ENCODE measurements at places on chromosomes 2 and 18.

GRCh38 chr2:14136030-14136429 lies 496.5 kb upstream of the LRATD1 start:
- DNase-seq, result no peak

- no peak for DNase-seq
These were observed 237.3 kb downstream of the GALR1 start for GRCh38 chr18:77486985-77487384.

GRCh38 chr2:67616749-67617148 lies 219.6 kb downstream of the ETAA1 start:
- DNase-seq, result peak; percentile 74

DNA sequence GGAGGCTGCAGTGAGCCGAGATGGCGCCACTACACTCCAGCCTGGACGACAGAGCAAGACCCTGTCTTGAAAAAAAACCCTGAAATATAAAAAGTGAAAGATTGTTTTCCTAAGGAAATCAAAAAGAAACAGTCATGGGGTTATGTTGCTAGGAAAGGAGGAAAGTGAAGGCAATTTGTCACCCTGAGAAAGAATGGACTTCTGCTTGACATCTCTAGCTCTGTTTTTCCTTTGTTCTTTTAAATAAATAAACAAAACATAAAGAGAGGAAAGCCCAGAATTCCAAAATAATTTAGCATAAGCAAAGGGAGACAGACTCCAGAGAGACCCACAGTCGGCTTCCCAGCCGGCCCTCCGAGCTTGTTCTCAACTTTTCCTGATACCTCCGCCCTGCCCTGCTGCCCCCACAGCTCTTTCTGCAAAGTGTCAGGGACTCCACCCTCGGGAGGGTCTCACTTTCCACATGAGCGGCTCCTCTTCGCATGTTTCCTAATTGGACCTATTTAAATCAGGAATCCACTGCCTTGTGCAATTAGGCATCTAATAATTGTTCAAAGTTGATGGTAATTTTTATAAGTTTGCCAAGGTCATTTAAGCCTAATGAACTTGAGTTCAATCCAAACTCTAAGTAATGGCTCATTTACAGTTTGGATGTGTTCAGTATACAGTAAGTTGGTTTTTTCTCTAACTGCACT lies 49.8 kb upstream of the COPS8 start:
- DNase-seq, result no peak

GRCh38 chr18:61428266-61428665 lies 95.0 kb downstream of the CDH20 start:
- no peak for DNase-seq

DNA sequence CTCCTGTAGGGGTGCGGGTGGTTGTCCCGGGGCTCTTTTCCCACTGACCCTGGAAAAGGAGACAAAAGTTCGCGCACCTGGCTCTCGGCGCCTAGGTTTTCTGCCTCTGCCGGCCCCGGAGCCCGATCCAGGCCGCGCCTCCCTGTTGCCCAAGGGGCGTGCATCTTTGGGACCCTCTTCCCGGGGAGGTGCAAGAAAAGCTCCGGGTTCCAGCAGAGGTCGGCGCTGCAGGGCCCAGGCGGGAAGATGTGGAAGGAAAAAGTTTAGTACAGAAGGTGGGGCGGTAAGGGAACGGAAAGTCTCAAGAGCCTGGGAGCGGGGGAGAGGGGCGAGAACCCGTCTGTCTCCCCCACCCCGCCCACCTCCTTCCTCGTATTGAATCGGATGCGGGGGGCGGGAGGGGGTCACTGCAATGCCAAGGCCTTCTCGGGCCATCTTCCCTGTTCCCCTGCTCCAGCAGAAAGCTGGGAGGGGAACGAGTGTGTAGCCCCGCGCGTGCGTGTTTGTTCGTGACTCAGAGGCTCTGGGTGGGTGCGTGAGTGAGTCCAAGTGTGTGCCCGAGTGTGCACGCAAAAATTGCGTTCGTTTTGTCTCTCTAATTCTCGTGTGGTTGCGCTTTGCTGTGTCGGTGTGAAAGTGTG lies 6.3 kb upstream of the EN1 start:
- DNase-seq, result no peak

- no peak for DNase-seq
These were observed 301.7 kb downstream of the KCNS3 start for GRCh38 chr2:18180031-18180610.

GRCh38 chr2:10575609-10576280 lies 114.0 kb downstream of the NOL10 start:
- no peak for DNase-seq

- no peak for DNase-seq
These were observed 3.4 kb downstream of the SP9 start for GRCh38 chr2:174338147-174338605.

- DNase-seq, result no peak
These were observed 21.1 kb upstream of the DYTN start for GRCh38 chr2:206739271-206739670.

- DNase-seq, result no peak
These were observed 17.3 kb downstream of the PIK3C3 start for GRCh38 chr18:41972067-41972925.

- no peak for DNase-seq
These were observed 117.6 kb upstream of the SPATS2L start for GRCh38 chr2:200188876-200189275.

GRCh38 chr2:63875131-63875527 lies 33.4 kb downstream of the UGP2 start:
- no peak for DNase-seq

DNA sequence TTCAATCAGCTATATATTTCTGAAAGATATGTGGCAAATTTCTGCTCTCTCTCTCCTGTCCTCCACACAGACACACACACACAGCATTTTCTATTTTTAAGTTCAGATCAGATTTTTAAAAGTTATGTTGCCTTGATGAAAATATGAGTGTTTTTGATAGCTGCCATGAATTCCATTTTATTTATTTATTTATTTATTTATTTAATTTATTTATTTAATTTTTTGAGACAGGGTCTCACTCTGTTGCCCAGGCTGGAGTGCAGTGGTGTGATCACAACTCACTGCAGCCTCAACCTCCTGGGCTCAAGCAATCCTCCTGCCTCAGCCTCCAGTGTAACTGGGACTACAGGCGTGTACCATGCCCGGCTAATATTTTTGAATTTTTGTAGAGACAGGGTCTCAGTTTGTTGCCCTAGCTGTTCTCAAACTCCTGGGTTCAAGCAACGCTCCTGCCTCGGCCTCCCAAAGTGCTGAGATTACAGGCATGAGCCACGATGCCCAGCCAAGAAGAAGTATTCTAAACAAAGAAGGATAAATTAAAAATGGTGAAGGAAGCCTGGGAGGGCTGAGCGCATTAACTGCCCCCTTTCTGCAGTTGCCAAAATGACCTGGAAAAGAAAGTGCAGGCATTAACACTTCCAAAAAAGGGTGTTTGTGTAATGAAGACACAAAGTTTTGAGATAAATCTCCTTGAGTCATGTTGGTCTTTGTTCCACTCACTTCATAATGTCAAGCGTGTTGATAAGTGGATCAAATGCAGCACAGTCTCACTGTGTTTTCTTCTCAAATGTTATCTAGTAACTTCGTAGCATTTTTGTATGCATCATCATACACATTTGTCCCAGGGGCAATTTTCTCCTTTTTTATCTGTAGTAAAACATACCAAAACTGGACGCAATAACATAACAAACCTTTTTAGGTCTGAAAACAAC lies 11.1 kb upstream of the IMPA2 start:
- peak; percentile 12 for DNase-seq

GRCh38 chr2:233217892-233218377 lies 33.5 kb upstream of the ATG16L1 start:
- DNase-seq, result no peak

DNA sequence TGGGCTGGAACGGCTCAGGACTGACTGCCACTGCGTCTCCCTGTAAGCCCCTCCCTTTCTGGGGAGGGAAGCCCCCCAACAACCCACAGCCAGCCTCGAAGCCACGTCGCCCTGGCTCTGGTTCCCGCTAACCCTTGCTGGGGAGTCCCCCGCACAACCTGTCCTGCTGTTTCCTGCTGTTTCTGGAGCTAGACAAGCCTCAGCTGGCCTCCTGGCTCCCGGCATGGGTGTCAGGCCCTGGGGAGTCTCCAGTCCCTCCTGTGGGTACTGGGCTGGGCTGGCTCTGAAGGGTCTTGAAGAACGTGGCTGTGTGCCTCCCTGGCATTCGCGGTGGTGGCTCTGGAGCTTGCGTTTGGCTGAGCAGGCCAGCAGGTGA lies 20.9 kb downstream of the NFATC1 start:
- DNase-seq, result no peak

DNA sequence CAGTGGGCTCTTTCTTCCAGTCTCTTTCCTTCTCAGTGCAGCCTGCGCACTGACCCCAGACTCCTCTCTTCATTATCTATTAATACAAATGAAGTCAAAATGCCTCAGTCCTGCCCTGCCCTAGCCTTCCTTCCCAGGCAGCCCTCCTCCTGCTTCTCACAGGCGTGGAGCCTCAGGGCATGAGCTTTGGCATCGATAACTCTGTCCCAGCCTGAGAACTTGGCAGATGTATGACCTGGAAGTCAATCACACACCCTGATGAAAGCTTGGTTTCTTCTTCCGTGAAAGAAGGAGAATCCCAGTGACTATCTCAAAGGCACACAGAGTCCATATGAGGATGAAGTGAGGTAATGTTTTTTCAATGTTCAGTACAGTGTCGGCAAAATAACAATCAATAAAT lies 600.7 kb upstream of the ID2 start:
- no peak for DNase-seq

DNA sequence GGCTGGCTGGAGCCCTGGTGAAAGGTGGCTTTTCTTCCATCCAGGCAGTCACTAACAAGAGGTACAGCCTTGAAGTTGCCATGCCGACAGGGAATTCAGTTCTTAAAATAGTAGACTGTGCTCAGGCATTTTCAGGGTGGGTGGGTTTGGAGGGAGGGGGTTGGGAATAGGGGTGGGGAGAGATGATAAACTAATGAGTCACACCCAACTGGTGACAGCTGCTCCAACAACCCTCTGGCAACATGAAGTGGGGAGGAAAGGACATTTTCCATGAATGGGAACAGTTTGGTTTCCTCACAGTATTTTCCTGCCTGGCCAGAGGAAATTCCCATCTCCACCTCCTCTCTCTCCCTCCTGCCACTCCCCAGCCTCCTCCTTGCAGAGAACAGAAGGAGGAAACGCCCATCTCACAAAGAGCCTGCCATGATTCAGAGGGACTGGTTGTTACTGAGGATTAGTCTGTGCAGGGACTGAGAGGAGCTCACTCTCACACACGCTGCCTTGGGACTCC lies 113.0 kb upstream of the SLC1A4 start:
- DNase-seq, result no peak

GRCh38 chr2:229610333-229610732 lies 104.0 kb downstream of the DNER start:
- no peak for DNase-seq

- no peak for DNase-seq
These were observed 250.8 kb downstream of the DYSF start for GRCh38 chr2:71704131-71704561.

DNA sequence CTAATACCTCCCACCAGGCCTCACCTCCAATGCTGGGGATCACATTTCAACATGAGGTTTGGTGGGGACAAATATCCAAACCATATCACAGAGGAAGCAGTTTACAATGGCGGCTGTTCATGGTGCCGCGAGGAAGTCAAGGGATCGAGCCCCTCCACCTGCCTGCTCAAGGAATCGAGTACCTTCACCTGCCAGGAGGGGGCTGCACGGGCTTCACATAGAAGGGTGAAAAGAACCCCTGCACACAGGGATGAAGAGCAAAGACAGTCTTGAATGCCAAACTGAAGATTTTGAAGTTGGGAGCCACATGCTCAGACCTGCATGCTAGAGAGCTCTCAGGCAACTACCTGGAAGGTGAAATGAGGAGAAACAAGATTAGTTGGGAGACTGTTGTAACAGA lies 110.3 kb downstream of the KCNF1 start:
- no peak for DNase-seq

GRCh38 chr2:69631402-69631801 lies 12.1 kb downstream of the AAK1 start:
- no peak for DNase-seq

DNA sequence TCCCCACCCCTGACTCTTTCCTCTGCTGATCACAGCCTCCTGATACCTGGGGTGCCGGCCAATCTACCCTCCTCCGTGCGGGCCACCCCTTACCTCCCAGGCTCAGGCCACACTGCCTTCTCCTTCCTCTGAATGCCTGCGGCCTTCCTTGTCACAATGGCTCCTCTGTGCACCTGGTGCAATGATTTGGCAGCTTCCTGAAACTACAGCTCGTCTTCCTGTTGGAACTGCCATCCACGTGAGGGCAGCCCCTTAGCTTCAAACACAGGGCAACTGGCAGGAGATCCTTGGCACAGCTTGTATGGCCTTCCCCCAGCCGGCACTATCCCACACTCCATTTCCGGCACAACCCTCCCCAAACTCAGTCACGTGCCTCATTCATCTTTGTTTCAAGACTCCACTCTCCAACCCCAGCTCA lies 69.0 kb downstream of the STPG4 start:
- no peak for DNase-seq

DNA sequence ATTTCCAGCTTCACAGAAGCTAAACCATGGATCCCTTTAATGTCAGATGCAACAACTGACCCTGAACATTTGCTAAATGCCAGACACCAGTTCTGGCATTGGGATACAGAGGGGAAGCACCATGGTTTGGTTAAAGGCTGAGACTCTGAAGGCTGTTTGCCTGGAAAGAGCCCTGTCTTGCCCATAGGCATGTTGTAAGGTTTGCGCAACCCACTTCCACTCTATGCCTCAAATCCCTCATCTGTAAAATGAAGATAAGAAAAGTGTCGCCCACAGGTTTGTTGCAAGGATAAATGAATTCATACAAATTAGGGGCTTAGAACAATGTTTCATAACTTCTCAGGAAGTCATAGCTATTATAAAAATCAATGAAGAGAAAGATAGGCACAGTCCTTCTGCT lies 380.9 kb upstream of the GYPC start:
- no peak for DNase-seq

DNA sequence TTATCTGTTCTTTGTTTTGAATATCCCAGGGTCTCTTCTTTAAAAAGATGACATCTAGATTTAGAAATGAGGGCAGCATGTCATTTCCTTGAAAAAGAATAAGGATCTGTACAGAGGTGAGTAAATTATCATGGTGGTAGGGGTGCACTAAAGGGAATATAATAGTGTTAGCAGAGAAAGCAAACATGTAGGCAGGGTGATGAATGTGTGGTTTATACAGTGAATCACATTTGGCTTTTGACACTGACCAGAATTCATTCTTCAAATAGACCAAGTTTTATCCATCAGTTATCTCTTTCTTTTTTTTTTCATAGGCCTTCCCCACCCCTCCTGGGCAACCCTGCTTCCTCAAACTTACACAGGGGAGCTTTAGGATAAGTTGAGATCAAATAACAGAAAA lies 184.5 kb upstream of the LRP1B start:
- no peak for DNase-seq

GRCh38 chr2:232852676-232853075 lies 17.4 kb upstream of the SNORC start:
- DNase-seq, result no peak
